ENCODE measurements at places on chromosomes 7 and 10.

- no peak for DNase-seq
Observed at GRCh38 chr7:50362712-50363282, 58.3 kb downstream of the IKZF1 start.

DNA sequence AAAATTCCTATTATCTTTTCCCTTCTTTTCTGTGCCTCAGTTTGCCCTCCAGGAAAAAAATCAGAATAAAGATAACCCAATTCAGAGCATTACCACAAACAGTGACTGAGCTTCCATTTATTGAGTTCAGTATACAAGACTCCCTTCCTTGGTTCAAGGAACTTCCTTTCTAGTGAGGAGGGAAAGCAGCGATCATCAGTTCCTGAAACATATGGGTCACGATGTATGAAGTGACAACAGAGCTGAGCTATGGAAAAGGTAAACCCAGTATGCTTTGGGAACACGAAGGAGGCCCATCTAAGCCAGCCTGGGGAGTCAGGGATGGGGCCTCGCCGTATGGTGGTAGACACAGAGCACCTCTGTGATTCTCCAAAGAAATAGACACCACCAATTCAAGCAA, 15.8 kb downstream of the C10orf71 start:
- no peak for DNase-seq

DNA sequence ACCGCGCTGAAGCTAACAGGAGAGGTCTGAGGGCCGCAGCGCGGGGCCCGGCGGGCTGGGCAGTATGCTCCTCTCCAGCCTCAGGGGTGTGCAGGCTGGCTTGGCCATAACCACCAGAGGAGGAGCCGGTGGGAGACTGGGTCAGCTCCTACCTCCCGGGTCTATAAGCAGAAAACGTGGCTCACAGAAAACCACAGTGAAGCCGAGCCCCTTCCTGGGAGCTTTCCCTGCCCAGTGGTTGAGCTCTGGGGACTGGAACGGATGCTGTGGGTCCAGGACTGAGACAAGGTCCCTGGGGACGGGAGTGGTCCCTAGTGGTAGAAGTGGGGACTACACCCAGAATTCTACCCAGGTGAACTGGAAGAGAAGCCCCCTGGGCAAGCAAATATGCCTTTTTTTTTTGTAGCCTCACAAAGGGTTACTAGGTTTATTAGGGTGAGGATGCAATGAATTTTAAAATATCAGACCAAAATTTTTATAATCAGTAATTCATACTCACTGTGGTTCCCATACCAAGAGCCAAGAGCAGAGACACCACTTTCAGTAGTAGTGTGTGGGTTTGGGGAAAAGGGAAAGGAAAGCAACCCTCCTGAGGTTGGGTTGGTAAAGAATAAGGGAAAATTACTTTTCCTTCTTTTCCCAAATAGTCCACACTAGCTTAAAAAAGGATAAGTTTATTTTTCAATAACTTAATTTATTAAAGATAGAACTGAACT, 67.9 kb upstream of the PRKCQ start:
- DNase-seq, result no peak

GRCh38 chr10:33008499-33009243, 50.6 kb upstream of the ITGB1 start:
- DNase-seq, result peak; percentile 13

DNA sequence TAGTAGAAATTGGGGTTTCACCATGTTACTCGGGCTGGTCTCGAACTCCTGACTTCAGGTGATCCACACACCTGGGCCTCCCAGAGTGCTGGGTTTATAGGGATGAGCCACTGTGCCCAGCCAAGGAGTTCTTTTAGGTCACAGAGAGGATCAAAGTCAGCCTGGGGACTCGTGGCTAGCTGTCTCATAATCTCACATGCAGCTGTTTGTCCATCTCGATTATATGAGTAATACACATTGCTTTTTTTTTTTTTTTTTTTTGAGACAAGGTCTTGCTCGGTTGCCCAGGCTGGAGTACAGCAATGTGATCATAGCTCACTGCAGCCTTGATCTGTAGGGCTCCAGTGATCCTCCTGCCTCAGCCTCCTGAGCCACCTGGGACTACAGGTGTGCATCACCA, 2.2 kb downstream of the IFT22 start:
- no peak for DNase-seq

DNA sequence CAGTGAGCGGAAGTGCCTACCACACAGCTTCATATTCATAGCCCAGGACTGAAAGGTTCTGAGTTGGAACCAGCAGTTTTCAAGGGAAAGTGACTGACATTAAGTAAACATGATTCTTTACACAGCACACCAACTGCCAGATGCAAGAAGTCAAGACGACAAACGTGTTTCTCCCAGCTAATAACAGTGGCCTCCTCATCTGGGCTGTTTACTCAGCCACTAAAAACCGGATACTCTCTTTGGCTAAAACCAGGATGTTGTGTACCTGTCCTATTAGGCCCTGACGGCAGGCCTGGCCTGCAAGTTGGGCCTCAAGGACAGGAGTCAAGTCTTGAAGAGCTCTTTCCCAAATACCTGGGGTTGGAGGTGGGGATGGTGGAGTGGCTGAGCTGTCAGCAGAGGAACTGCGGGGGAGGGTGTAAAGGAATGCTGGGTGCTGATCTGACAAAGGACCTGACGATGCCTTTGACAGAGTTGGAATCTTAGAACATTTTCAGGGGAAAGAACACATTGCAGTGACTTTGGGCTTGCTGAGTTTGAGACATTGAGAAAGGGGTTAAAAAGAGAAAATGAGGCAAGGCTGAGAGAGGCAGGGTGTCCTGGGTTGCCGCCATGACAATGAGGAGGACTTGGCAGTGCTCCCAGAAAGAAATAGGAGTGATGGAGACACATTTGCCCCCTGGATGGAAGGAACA, 57.7 kb downstream of the STEAP1B start:
- DNase-seq, result no peak

DNA sequence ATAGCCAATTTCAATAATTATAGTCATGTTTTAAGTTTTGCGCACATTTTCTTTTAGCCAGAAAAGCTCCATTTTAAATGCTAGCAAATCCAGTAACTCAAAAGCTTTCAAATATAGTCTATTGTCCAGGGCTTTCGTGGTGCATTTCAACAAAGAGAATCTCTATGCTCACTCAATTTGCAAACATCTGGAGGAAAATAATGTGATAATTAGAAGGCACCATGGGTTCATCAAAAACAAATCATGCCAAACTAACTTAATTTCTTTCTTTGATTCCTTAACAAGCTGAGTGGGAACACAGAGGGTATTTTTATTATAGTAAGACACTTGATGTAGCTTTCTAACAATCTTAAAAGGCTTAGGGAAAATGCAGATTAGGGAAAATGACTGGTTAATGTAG, 179.8 kb downstream of the NXPH1 start:
- DNase-seq, result no peak

GRCh38 chr7:41955893-41956675, 253.2 kb upstream of the INHBA start:
- DNase-seq, result no peak

- DNase-seq, result no peak
Observed at GRCh38 chr10:116151076-116151475, 121.9 kb downstream of the GFRA1 start.

- no peak for DNase-seq
Observed at GRCh38 chr7:45563941-45564461, 10.2 kb upstream of the ADCY1 start.
